NCI-H345 (cell line): ENCODE measurements at places on chromosomes 2 and 18.

- DNase-seq, result no peak
Measured at GRCh38 chr18:78123926-78124797, 855.5 kb upstream of the SALL3 start.

DNA sequence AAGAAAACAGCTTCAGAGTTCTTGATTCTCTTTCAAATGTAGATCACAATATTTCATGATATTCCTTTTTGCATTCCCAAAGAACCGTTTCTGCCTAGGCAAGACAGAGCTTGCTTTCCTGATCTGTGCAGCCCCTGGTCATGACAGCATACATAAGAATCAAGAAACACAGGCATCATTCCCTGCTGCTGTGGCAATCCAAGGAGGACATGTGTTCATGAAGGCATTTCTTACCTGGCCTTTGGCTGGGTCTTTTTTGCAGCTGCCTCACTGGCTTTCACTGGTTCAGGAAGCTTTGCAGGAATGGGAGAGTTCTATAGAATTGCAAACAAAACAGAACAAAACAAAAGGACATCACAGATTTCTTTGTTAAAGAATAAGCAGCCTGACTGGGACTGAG is 87.6 kb upstream of the NFU1 start:
- no peak for DNase-seq

DNA sequence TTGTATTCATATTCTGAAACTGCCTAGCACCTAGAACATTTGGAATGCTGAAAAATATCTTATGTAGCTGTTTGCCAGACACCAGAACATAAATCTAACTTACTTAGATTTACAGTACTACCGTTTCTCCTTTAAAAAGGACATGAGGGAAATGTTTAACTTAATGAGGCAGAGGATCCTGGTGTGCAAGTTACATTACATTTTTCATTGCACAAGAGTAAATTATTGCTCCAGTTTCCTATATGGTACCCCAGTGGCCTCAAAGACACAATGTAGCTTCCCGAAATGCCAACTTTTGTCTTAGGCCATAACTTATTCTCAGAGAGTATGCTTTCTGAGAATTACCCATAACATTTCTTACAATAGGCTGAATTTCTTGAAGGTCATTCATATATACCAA is 105.5 kb upstream of the DTNA start:
- DNase-seq, result no peak

- no peak for DNase-seq
Measured at GRCh38 chr2:191228333-191228732, 16.9 kb upstream of the MYO1B start.

GRCh38 chr2:202577250-202578183 is 57.3 kb upstream of the FAM117B start:
- DNase-seq, result peak; percentile 21

- DNase-seq, result peak; percentile 87
Measured at GRCh38 chr18:39841482-39842365, 2113.3 kb upstream of the PIK3C3 start.

DNA sequence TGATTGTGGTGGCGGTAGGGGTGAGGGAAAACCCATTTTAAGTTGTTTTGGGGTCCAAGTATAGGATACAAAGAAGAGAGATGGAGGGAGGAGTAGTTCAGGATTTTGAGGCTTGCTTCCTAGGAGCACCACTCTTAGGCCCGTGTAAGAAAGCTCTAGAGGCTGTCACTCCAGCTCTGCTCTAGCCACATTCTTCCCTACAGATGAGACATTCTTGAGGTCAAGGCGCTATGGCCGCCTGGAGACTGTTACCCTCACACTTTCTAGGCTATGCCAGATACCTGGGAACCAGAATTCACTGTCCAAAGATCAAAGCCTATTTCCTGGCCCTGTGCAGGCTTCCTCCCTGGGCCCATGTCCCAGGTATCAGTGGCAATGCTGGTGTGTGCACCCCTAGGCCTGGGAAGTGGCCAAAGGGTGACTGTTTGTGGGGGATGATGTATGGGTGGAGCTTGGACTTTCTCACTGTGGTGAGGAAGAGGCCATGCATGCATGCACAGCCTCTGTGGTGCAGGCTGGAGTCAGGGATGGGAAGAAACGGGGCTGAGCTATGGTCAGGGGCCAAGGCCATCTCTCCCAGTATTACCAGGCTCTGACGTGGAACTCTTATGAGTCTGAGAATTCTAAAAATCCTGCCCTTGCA is 7.0 kb upstream of the TTL start:
- DNase-seq, result no peak

DNA sequence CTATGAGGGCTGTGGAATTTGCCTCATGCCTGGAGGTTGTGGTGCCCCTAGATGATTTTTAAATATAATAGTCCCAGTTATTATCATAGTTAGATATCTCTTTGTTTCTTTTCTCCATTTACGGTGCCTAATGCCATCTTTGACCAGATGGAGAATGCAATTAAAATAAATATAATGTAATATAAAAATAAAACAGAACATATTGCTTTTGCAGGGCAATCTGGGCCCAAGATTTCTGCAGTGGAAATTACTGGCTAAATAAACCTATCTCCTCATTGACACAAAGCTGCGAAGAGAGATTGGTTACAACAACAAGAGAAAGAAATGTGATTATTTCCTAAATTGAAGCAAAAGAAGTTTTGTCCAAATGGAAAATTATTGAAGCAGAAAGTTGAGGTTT is 51.8 kb downstream of the CPO start:
- no peak for DNase-seq

DNA sequence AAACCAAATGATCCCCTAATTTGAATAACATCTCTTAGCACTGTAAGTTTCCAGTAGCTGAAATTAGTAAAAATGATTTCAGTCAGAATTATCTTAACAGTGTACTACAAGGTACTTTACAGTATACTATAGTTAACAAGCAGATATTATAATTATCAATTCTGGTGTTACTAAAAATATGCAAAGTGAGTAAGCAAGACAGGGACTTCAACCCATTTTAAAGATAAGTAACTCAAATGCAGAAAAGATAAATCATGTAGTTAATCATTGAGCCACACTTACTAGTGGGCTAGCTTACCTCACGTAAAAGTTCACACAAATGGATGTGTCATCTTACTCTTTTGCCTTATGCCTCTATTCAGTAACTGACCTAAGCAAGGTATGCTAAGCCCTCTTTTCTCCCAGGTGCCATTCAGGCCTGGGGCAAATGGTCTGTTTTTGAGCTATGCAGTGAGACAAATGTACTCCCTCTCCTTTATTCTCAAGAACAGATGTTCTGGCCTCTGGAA is 101.0 kb downstream of the NBAS start:
- DNase-seq, result no peak

DNA sequence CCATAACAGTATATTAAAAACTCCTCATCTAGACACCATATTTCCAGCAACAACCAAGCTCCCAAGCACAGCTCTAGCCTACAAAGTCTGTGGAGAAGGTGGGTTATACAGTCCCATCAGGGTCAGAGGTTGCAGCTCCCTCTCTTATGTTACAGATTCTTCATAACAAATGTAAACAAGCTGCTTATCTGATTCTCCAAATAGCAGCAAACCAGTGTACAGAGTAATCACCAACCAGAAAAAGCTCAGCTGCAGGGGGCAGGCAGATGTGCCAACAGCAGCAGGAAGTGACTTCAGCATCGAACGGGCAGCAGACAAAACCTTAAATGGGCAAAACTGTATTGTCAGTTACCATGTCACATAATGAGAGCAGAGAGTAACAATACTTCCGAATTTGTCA is 52.9 kb upstream of the NABP1 start:
- no peak for DNase-seq

GRCh38 chr18:46732201-46732600 is 24.7 kb downstream of the ST8SIA5 start:
- no peak for DNase-seq
